ENCODE measurements at places on chromosomes 13 and 19.

DNA sequence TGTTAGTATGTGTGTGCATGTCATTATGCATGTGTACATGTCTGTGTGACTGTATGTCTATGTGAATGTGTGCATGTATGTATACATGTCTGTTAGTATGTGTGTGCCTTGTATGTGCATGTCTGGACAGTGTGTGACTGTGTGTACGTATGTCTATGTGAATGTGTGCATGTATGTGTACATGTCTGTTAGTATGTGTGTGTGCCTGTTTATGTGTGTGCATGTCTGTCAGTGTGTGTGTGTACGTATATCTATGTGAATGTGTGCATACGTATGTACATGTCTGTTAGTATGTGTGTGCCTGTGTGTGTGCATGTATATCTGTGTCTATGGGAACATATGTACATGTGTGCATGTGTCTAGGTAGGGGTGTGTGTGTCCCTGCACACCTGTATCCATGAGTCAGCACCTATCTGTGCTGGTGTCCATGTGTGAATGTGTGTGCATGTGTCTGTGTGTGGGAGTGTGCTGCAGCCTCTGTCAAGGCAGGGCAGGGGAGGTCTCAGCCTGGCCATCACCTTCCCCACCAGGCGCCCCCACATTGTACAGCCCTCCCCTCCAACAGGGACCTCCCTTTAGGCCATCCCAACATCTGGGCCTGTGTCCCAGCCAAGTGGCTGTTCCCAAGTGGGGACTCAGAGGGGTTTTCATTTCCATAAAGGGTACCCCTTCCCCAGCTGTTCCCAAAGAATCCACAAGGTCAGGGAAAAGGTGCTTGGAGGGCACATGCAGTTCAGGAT lies 4.4 kb downstream of the GAS6 start:
- no peak for DNase-seq

- no peak for DNase-seq
Measured at GRCh38 chr13:60398907-60399589, 2.0 kb downstream of the TDRD3 start.

DNA sequence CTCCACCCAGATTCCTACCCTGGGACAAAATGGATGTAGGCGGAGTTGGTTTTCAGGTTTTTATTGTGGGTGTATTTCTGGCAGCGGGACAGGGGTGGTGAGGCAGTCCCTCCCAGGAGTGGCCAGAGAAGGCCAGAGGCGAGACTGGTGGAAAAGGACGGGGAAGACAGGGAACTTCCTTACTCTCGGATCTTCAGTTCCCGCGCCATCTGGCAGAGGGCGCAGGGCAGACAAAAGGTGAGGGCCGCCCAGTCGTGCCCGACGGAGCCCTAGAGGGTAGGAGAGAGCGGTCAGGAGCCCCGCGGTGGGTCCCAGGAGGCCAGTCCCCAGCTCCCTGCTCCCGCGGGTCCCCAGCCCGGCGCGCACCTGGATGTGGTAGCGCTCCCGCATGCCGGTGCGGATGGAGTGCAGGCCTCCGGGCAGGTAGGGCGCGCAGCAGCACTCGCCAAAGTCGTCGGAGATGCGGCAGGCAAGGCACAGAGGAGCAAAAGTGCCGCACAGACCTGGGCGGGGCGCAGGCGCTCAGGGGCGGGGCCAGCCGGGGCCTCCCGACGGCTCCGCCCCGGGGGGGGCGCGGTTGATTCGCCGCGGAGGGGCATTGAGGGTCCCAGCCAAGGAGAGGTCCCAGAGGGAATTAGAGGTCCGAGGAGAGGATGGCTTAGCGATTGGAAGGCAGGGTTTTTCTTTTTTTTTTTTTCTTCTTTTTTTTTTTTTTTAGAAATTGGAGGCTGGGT lies 3.0 kb downstream of the CNFN start:
- peak; percentile 24 for DNase-seq

DNA sequence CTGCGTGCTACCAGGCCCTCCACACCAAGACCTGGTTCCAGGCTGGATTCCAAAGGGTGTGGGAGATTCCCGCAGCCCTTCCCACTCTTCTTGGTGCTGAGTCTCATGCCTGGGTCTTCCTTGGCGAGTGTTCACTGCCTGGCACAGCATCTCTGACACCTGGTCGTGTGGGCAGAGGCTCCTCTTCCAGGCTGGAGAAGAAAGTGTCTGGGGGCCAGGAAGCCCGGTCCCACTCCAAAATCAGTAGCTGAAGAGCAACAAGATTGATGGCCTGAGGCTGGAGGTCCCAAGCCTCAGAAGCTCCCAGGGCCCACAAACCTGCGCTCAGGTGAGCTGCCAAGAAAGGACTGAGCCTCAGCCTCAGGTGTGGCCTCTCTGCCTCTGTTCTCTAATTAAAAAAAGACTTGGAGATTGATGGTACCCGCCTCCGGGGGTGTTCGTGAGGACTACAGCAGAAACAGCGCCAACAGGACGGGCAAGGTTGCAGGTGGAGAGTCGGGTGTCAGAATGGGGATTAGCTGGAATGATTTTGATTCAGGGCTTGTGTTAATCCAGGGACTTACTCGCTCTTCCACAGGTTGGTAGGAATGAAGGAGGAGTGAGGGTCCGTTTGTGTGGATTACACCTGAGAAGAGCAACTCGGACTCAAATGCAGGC lies 217.5 kb downstream of the TEX29 start:
- DNase-seq, result no peak

DNA sequence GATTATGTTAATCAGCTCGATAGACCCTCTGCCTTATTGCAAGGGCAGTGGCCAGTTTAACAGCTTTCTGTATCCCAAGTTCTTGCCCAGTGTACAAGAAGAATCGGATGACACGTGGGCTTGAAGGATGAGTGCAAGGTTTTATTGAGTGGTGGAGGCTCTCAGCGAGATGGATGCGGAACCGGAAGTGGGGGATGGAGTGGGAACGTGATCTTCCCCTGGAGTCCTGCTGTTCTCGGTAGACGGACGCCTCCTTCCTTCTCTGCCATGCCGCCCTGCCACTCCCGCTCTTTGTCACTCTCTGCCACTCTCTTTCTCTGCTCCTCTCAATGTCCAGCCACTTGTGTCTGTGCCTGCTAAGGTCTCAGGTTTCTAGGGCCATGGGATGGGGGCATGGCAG lies 21.0 kb downstream of the RFXAP start:
- DNase-seq, result no peak

- no peak for DNase-seq
Measured at GRCh38 chr19:5914358-5914774, 312 bp downstream of the CAPS start.

GRCh38 chr13:94050039-94050438 lies 429.4 kb downstream of the DCT start:
- DNase-seq, result no peak

DNA sequence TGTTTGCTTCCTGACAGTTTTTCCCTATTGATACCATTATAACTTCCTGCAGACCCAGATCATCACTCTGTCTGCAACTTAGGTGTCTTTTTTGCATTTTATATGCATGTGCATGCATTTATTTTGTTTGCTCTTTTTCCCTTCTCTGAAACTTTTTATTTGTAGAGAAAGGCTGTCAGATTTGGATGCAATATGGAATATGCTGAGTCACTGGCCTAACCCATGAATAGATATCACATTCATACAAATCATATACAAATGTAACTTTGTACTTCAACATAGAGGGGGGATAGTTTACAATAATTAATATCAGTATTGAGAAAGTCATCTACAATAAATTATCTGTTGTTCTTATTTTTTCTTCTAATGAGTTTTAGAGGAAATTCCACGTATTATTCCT lies 1465.0 kb downstream of the EFNB2 start:
- no peak for DNase-seq

DNA sequence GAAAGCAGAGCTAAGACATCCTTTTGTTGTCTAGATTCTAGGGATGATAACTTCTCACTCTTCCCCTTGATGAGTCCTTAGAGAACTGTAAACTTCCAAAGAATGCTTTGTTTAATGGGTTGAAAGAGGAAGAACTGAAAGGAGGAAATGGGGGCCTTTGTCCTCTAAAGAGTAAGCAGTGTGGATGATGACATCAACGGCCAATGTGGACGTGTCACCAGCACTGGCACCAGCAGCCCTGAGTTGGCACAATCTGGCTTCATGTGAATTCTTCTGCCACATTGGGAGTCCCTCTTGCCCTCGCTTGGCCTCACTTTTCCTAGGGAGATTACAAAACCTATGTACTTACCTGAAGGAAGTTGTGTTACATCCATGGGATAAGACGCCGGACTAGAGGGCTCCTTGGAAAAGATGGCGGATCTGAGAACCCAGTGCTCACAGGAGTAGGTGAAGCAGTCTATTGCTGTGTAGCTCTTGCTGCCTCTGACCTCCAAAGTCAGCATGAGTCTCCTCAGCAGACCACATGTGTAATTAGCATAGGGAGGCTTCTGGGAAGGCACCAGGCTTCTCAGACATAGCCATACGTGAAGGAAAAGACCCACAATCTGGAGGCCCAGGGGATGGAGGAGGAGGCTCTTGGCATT lies 62.8 kb downstream of the RGCC start:
- no peak for DNase-seq

DNA sequence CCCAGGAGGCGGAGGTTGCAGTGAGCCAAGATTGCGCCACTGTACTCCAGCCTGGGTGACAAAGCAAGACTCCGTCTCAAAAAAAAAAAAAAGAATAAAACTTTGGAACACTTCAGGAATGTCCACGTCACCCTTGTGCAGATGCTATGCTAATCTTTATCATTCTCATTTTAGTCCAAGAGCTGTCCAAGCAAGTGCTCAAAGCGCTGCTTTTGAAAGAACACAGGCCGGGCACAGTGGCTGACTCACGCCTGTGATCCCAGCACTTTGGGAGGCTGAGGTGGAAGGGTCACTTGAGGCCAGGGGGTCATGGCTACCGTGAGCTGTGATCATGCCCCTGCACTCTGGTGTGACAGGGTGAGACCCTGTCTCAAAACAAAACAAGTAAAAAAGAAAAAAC lies 11.1 kb upstream of the UQCR11 start:
- no peak for DNase-seq

GRCh38 chr19:46082728-46083050 lies 41.8 kb downstream of the IGFL3 start:
- DNase-seq, result no peak

DNA sequence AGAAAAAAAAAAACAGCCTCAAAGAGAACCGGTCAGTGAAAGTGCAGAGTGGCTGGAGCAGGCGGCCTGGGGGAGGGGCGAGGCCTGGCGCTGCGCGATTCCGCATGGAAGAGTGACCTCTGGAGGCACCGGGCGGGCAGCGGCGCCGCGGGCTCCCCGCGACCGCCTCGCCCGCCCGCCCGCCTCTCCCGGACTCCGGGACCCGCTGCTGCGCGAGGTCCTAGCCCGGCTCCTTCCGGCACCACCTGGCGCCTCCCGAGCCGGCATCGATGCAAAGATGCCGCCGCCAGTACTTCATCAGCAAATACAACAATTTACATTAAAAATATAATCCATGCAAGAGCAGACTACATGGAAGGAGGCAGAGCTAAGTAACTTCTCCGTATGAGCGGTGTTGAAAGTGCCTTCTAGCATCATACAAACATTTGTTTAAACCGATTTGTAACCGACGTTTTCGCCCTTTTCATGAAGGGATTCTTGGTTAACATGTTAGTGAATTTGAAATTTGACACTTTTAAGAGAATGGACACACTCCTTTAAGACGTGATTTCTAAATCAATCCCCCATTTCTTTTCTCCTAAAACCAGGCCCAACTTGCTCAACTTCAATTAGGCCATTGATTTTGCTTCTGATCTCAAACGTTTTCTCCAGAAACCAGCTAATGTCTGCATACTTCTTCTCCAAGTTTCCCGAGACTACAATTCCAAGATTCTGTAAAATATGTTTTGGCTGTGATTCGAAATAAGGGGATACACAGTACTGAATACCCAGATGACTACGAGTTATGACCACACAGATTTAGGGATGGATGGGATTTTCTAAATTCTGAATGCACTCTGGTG lies 2.1 kb downstream of the EFNB2 start:
- peak; percentile 29 for DNase-seq

DNA sequence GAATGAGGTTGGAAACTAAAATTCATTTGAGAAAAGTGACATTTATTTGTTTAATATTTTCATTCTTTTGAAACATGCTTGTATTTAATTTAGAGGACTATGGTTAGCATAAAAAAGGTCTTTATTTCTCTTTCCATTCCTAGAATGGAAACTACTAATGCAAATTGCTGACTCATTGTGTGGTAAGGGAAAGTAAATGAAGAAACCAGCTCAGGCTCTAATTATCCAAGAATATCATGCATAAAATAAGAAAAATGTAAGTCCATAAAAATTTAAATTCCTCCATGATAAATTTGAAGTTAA lies 777.0 kb upstream of the SLITRK1 start:
- DNase-seq, result no peak

- DNase-seq, result no peak
Measured at GRCh38 chr19:42426643-42427042, 545 bp downstream of the LIPE start.
